Kidney (tissue), 22 donors: ENCODE measurements at places on chromosomes 5 and 9. TPM values are rescaled to one million over a fixed set of nuclear protein-coding genes. Genes with fewer than 3 reads are reported as not detected.
A peak's percentile ranks its signal among the peaks of the same experiment; 100 is the strongest.

PTGES2 gene
- polyA plus RNA-seq: 117 TPM

ERCC8 gene
- polyA plus RNA-seq: 6.6 TPM

GABRA6 gene
- not detected for polyA plus RNA-seq

LCN9 gene
- polyA plus RNA-seq: not detected

GRCh38 chr5:158911693-158912363 lies 187.9 kb downstream of the EBF1 start:
- no peak for DNase-seq

DNA sequence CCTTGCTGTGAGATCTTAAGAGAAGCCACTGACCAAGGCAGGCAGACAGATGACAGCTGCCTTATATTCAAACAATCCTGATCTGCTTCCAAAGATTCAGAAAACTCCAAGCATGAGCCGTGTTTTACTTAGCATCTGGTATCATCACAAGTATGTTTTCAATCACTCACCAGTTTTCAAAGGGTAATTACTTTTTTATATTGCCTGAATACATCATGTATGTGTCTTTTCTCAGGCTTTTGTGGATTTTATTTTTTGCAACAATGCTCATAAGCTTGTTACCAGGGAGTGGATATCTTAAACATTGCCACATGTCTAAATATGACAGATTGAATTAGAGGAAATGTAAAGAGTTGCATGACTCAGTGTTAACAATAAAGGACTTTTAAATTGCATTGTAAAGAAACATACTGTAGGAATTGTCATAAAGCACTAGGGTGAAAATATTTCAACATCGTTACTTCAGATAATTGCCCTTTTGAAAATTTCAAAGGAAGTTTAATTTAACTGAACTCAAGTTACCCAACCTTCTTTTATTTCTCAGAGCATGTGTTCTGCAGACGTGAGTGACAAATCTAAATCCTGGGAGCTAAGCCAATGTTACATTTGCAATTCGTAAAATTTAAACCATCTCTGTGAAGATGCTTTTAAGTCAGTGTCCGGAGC lies 326.1 kb downstream of the PLK2 start:
- DNase-seq: peak; percentile 47

DNA sequence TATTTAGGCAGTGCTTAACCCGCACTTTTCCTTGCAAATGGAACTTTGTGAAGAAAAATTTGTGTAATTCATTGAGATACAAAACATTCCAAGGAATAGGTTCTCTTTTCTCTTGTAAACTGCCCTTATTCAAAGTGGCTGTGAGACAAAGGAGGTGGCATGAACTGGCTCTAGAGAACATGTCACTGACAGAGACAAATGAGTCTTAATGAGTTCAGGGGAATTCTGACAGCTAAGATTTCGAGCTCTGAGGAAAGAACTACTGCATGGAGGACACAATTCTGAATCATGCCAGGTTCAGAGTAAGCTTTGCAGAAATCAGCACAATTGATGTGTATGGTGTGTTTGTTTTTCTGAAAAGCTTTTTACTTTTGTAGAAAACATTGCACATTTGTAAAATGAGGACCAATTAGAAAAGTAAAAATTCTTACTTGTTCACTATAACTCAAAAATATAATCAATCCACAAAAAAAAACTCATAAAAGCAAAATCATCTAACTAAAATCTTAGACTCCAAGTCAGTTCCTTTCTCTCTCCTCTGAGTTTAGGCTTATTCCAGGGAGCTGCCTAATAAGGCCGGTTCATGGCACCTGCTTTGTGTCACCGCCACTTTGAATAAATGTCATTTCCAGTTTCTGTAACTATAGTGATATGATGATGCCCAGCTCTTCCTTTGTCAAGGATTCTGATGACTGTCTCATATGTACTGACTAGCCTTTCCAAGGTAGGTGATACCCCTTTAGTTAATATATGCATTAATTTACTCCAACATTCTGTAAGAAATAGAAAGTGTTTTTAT lies 163.2 kb downstream of the HCN1 start:
- DNase-seq: peak; percentile 0

- no peak for DNase-seq
Observed at GRCh38 chr5:134438721-134439123, 27.0 kb upstream of the CDKN2AIPNL start.

- DNase-seq: no peak
Observed at GRCh38 chr9:93087971-93088655, 7.9 kb upstream of the CARD19 start.

DNA sequence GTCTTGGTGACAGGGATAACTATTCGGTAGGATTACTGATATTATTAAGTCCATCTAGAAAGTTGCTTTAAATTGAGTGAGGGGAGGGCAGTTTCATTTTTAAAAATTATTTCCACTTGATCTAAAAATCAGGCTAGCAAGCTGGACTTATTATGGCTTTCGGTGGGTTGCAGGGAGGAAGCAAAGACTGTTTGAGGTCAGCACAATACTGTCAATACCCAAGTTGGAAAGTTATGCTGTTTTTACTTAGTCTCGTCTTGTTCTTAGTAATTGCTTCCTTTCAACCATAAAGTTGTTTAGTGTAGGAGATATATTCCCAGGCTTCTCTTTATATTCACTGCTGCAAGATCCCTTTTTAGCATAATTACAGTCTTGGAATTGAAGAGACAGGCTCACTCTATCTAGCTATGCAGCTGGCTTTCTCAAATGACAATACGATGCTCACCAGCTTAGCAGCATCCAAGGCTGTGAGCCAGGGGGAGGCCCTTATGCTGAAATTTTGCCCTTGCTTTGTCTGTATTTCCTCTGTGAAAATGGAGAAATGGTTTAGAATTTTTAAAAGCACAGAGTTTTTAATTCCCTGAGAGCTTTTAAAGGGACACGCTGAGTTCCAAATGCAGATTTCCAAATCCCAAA lies 68.2 kb upstream of the APC start:
- DNase-seq: no peak

DNA sequence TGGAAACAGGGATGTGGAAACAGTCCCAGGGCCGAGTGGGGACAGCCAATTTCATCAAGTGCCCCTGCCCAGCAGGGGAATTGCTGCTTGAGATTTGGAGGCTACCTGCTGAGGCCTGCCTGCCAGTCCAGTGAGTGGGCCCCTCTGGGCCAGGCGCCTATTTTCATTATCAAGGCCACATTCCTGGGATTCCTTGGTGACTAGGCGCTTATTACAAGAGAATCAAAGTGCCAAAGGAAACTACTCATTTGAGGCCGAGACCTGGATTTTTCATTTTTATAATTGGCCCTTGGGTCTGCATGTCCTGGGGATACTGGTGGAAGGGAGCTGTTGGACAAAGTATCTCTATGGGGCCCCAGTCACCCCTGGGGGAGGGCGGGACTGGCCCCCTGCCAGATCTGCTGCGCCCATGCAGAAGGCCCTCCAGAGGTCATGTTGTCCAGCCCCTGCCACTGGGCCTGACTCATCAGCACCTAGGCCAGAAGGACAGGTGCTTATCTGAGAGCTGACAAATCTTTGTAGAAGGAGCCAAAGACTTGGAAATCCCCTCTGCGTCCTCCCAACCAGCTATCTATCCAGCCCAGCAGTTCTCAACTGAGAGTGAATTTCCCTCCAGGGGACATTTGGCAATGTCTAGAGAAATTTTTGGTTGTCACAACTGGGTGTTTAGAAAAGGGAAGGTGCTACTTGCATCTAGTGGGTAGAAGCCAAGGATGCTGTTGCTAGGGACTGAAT lies 45.6 kb downstream of the FOXI1 start:
- DNase-seq: peak; percentile 73

DNA sequence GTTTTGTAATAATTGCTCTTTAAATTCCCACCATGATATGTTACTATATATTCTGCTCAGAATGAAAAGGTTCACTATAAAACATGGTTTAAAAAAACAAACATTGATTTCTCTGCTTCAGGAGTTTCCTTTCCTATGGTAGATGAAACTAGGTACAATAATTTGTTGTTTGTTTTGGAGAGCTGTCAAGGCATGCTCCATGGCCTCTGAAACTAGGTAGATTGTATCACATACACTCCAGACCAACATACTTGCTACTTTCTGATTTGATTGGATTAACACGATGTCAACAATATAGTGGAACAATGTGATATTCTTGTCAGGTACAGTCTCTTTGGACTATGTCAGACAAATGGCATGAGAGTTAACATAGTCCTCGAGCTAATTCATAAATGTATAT lies 452.7 kb upstream of the CDH9 start:
- no peak for DNase-seq
